Activated naive CD8-positive, alpha-beta T cell treated with anti-CD3 and anti-CD28 coated beads, Interleukin-2, amount 10 ng/mL, durations not matched to agents 7 days and 5 days (primary cell): ENCODE measurements at places on chromosomes 7 and 10. TPM values are rescaled to one million over a fixed set of nuclear protein-coding genes. Genes with fewer than 3 reads are reported as not detected.

GRCh38 chr10:71443676-71444075, 47.0 kb downstream of the CDH23 start:
- no peak for DNase-seq

GRCh38 chr10:116045366-116046356, 227.3 kb downstream of the GFRA1 start:
- DNase-seq: no peak

PAPOLB gene
- total RNA-seq: not detected

GRCh38 chr7:6444516-6445269, 3.1 kb downstream of the DAGLB start:
- no peak for DNase-seq

DCLRE1A gene
- 12.8 TPM for total RNA-seq

GPR158 gene
- total RNA-seq: not detected

GRCh38 chr7:40659231-40659630, 524.4 kb downstream of the SUGCT start:
- no peak for DNase-seq

- DNase-seq: no peak
Observed at GRCh38 chr10:103507235-103508191, 14.0 kb downstream of the NEURL1 start.

DNA sequence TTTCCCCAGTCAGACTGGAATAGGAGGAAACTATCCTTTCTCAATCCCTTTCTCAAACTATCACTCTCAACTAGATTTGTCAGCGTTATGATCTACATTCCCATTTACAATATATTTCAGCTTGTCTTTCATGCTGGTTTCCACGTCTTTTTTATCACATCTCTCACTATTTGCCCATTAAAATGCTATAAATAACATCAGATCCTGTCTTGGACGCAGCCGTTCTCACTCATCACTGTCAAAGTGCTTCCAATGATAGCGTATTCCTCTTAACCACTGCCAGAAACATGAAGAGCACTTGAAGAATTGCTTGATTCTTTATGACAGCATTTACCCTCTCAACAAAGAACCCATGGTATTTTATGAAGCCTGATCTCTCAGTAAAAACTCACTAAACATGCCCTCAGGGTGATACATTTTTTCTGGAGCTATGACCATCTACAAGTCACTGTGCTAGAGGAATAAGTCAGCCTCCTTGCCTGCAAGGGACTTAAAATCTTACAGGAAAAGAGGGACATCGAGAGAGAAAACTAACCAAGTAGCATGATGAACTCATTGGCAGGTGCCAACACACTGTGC, 205.6 kb upstream of the PFKP start:
- DNase-seq: no peak

RTKN2 gene
- 3.6 TPM for total RNA-seq

SFRP5 gene
- 0.23 TPM for total RNA-seq

GRCh38 chr10:111560027-111560426, 483.2 kb downstream of the ADRA2A start:
- DNase-seq: no peak

- no peak for DNase-seq
Observed at GRCh38 chr7:78510580-78511188, 712.1 kb downstream of the PHTF2 start.

DNA sequence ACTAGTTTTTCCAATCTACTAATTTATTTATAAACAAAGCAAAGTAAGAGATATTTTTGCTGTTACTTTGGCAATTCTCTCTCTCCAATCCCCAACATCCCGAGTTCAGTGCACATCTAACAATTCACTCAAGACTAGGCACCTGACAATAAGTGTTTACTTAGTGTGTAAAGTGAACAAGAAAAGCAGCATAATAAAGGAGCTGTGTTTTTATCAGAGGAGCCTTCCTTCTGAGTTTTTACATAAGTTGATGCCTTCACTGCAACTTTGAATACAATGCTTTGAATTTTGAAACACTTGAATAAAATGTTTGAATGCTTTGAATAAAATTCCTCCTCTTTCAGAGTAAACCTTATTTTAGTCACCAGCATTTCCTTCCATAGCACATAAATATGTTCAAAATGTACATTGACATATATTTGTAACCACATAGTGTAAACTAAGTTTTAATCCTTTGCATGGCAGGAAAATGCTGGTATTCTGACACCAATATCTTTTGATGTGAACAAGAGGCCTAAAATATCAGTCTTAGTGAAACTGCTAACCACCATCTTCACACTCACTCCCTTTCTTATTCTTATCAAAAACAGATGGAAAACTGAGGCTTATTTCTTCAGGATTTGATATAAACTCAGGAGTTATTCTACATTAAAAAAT, 11.4 kb downstream of the PDK4 start:
- DNase-seq: no peak

DNA sequence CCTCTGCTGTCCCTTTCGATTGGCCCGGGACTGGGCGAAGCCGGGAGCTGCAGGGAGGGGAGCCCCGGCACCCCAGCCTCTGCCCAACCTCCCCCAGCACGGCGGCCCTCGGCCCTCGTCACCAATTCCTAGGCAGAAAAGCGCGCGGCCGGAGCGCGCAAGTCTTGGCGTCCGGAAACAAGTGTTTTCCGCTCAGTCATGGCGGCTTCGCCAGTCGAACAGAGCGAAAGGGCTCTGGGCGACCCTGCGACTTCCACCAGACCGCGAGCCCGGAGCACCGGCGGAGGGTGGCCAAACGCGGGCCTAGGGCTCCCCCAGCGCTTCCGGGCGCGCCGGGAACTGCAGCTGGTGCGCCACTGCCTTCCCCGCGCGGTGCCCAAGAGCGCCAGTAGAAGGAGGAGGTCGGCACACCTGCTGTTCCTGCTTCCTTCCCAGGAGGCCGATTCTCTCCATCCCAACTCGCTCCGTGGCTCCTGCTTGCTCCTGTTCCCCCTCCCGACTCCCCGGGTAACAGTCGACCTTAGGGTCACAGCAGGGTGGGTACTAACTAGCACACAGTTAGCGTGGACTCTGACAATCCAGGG, 729.9 kb downstream of the ZWINT start:
- DNase-seq: peak; percentile 53

PRTFDC1 gene
- total RNA-seq: 2.0 TPM

FAM25C gene
- total RNA-seq: not detected

TAF6 gene
- total RNA-seq: 63.7 TPM

DNA sequence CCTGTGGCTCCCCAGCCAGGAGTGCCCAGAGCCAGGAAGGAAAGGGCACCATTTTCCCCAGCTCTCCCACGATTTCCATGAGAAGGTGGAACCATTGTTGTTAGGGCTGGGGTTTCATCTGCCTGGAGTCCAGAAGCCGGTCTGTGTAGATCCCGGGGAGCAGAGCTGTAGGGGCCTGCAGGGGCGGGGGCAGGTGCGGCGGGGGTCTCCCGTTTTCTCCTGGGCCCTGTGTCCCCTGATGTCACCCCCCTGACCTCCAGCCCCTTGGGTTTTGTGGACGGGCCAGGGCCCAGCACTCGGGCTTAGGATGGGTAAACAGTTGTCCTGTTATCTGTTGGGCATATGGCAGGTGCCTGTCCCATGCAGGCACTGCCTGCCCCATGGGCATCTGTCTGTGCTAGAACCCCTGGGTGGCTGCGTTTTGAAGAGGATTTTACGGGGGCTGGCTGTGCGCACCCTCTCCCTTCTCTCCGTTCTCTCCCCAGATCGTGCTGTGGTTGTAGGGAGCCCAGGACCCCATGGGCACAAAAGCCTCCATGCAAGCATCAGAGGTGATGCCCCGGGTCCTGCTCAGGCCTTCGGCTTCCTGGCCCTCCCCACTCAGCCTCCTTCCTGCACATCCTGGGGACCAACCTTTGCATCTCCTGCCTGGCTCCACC, 158.8 kb downstream of the WDR37 start:
- no peak for DNase-seq

MGAM2 gene
- not detected for total RNA-seq

DNA sequence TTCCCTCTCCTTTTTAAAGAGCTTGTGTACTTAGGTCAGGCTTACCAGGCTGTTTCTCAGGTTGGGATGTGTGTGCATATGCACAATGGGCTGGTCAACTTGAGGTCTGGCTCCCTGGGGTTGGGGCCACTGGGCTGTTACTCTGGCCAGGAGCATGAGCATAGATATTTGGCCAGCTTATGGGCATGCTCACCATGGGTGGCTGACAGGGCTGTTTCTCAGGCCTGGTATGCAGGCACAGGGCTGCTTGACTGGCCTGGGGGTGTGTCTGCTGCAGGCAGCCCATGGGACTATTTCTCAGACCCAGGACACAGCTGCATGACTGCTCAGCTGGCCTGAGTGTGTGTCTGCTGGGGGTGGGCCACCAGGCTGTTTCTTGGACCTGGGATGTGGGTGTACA, 34.6 kb downstream of the SCART1 start:
- DNase-seq: no peak

GRCh38 chr7:100972002-100972347, 2.6 kb downstream of the MUC12 start:
- no peak for DNase-seq

DNA sequence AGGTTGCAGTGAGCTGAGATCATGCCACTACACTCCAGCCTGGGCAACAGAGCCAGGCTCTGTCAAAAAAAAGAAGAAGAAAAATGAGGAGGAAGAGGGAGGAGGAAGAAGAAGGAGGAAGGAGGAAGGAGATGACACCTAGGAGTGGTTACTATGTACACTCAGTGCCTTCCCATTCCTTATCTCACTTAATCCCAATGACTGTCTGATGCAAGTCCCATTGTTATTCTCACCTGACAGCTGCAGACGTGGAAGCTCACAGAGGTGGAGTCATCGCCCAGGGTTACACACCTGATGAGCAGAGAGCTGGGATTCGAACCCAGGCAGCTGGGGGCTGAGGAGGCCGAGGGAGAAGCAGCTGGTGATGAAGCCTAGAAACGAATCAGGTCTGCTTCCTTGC, 258.8 kb downstream of the SNX10 start:
- no peak for DNase-seq

CEP55 gene
- 50.7 TPM for total RNA-seq

FANK1 gene
- 0.69 TPM for total RNA-seq

- no peak for DNase-seq
Observed at GRCh38 chr7:130695840-130696239, 9.5 kb upstream of the TSGA13 start.

DNA sequence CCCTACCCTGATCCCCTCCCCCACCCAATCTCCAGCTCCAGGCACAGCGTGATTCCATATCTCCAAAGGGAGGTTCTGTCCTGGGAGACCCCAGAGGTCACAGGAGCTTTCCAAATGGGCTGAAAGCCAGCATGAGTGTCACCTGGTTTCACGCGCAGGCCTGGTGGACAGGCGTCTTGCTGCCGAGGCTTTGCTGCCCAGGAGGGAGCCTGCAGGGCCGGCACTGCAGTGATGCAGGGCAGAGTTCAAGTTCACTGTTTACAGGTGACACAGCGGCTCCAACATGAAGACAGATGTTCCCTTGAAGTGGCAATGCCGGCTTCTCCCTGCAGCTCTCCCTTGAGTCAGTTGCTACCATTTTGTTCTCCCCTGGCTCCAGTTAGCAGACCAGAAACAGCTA, 104.3 kb downstream of the TCERG1L start:
- DNase-seq: no peak

DNA sequence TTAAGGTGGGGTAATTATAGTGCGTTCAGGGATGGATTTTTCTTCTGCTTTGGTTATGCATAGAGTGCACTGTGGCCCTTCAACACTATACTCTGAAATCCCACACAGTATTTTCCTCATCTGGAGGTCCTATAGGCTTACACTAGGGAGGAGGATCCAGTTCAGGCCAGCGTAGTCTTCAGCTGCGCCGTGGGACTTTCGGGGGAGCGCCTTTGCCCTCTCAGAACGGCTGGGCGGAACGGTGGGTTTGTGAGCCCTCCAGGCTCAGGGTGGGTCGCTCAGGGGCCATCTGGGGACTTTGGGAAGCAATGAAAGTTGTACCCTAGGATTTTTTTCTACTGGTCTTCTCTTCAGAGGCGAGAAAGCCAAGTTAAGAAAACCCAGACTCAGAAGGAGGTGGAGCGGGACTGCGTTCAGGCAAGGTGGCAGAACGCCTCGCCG, 652 bp upstream of the VPS26A start:
- no peak for DNase-seq

GRCh38 chr10:6379015-6379776, 176.5 kb downstream of the PFKFB3 start:
- no peak for DNase-seq

DNA sequence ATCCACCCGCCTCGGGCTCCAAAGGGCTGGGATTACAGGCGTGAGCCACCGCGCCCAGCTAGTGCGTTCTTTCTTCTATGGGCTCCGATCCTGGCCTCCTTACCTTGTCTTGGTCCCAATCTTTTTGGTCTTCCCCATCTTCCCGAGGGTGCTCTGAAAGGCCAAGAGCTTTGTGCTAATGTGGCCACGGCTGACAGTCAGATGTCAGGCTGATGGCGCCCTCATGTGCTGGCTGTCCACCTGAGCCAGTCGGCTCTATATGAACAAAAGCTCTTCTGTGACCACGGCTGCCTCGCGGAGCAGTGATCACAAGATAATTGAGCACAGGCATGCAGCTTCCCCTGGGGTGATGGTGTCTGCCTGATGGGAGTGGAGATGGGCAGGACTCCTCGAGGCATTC, 11.0 kb upstream of the AHCYL2 start:
- DNase-seq: no peak

CNPY1 gene
- not detected for total RNA-seq

- no peak for DNase-seq
Observed at GRCh38 chr7:96718107-96719003, 8.7 kb upstream of the SEM1 start.

DNA sequence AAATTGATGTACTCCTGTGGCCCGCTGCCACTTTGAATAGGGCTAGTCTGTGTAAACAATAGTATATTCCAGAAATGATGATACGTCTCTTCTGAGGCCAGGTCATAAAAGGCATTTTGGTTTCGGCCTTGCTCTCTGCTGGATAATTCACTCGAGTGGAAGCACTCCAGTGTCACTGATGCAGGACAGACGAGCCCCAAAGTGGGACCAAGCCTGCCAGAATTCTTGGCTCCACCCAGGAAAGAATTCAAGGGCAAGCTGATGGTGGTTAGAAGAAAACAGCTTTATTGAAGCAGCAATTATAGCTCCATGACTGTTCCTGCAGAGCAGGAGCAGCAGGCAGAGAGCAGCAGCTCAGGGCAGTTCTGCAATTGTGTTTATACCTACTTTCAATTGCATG, 717.6 kb downstream of the GRM8 start:
- no peak for DNase-seq

DNA sequence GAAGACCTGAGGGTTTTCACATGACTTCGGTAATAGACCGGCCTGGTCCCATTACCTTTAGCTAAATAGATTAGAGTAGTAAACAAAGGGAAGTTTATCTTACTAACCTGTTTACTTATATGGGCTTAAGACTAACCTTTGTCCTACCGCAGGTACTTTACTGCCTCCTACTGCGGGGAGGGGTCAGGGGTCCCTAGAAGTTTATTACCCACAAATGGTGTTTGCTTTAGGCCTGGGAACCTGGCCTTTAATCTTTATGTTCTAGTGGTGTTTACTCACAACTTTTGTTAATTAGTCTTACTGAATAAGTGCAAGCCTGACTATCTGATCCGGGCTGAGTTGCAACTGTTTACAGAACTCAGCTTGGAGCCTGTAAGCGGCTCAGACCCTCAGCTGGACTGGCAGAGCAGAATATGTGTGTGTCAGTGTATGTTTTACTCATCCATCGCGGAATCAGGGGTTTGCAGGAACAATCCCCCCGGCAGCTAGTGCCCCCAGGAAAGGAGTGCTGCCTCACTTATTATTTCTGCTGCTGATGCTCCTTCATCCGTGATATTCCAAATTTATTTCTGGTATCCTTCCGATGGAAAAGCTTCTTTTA, 578.9 kb upstream of the SEMA3D start:
- no peak for DNase-seq

NXPH1 gene
- not detected for total RNA-seq

LIPM gene
- not detected for total RNA-seq
